ENCODE measurements at places on chromosomes 6 and 20.

- no peak for DNase-seq
Observed at GRCh38 chr6:139381216-139381865, 6.9 kb upstream of the CITED2 start.

GRCh38 chr6:45422503-45423110, 44.9 kb upstream of the SUPT3H start:
- no peak for DNase-seq

GRCh38 chr6:20929283-20929682, 395.0 kb downstream of the CDKAL1 start:
- DNase-seq = no peak

GRCh38 chr6:132648356-132648755, 10.6 kb downstream of the TAAR1 start:
- DNase-seq = no peak

GRCh38 chr6:103183831-103184411, 1675.8 kb downstream of the HACE1 start:
- DNase-seq = peak; percentile 19

DNA sequence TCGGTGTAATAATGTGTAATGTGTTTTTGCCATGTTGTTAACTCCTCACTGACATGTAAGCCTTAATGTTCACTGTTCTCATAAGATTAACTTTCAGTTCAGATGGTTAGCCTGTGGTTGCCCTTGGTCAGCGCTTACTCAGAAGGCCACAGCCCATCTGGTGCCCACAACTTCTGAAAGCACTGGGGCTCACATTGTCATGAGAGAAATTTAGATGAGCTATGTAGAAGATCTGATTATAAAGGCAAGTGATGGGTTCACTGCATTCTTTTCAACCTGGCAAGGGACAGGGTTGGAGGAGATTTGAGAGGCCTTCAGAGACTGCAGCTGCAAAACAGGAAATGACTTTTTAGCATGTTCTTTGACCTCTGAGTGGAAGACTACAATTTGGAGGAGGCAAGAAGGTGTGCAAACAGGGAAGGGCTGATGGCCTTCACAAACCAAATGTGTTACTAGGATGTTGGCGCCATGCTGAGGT, 242.3 kb upstream of the SUPT3H start:
- DNase-seq = no peak

All from mesothelial cell of epicardium (in vitro differentiated cells).